ENCODE measurements at places on chromosomes 5 and 9.
A peak's percentile ranks its signal among the peaks of the same experiment; 100 is the strongest.

DNA sequence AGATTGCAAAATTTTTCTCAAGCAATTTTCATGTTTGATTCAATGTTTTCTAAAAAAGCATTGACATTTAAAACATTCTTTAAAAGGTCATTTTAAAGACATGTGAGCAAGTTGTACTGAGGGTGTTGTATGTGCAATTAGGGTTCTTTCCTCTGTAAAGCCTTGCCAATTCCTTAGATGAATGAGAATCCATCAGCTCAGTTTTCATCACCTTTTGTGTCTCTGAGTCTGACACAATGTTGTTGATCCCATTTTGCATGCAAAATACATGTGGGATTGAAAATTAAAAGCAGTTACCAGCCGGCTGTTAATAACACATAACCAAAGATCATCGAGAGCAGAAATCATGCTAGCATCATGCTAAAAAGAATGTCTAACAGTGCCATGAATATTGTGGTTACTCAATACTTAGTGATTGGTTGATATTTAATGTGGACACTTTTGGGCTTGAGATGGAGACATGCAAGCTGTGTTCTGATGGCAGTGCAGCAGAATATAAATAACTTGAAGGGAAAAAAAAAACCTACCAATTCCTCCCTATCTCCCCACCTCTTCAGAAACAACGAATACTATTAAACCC, 57.7 kb downstream of the FGF10 start:
- no peak for DNase-seq

GRCh38 chr5:73471654-73472053, 23.1 kb upstream of the FOXD1 start:
- DNase-seq: no peak

GRCh38 chr5:68544091-68544647, 328.6 kb downstream of the PIK3R1 start:
- DNase-seq: no peak

DNA sequence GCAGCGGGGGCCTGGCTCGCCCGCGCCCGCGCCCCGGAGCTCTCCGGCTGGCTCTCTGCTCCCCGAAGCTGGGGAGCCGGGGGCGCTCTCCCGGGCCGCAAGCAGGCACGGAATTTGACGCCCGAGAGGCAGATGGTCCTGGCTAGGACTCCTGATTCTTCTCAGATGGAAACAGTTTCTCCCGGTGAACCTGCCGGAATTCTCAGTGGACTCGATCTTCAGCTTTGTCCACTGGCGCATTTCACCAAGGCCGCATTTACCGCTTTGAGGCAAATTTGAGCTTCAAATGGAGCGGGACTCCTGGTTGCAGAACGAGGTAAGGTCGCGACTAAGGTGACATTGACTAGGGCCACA, 305.7 kb upstream of the KCNN2 start:
- no peak for DNase-seq

- DNase-seq: no peak
Observed at GRCh38 chr9:130491830-130492482, 47.2 kb downstream of the ASS1 start.

DNA sequence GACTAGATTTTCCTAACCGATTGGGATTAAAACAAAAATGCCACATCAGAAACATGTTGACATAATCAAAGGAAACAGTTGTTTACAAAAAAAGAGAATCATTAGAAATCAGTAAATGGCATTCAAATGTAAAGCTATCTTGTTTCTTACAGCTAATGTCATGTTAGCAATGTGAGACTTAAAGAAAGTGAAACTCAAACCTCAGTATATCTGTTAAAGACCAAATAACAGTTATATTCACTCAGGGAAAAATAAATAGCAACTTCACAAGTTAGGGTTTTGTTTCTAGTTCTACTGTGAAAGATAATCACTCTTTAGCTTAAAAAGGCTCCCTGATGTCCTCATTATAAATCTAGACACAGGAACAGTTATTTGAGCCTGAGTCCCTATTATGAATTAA, 189.3 kb upstream of the EFNA5 start:
- no peak for DNase-seq

- DNase-seq: no peak
Observed at GRCh38 chr5:916441-917293, 24.0 kb downstream of the TRIP13 start.

GRCh38 chr5:133663397-133664054, 51.2 kb upstream of the FSTL4 start:
- no peak for DNase-seq

GRCh38 chr5:159854916-159855315, 61.4 kb upstream of the ADRA1B start:
- DNase-seq: no peak

- no peak for DNase-seq
Observed at GRCh38 chr5:11504065-11504885, 400.0 kb downstream of the CTNND2 start.

GRCh38 chr9:137068539-137069507, 1.5 kb downstream of the SAPCD2 start:
- DNase-seq: no peak

GRCh38 chr5:142654578-142655058, 31.3 kb downstream of the FGF1 start:
- no peak for DNase-seq

DNA sequence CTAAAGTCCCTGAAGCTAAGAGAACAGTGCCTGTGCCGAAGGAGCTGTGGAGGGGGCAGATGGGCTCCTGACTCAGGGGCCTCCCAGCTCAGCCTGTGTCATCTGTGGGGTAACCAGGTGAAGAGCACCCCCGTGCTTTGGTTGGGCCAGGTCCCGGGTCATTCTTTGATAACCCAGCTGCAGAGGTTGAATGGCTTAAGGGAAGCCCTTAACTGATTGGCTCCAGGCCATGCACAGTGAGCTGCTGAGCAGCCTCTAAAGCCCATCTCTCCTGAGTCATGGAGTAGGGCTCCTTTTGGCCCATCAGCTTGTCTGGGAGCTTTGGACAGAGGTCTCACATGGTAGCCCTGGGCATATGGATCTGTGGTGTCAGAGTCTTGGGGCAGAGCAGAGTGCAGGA, 28.7 kb downstream of the COL27A1 start:
- no peak for DNase-seq

DNA sequence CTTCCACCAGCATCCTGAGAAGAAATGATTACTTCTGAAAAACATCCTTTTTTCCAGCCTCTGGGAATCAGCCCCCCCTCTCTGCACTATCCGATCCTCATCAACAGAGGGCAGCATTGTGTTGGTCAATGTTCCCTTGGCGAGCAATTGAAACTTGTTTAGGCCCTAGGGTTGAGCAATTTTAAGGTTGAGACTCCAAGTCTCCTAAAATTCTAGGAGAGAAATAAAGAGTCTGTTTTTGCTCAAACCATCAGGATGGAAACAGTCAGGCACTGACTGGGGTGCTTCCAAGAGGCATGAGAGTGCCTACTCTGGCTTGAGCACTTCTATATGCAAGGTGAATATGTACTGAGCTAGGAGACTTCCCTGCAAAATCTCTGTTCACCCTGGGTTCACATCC, 12.4 kb upstream of the CYFIP2 start:
- no peak for DNase-seq

DNA sequence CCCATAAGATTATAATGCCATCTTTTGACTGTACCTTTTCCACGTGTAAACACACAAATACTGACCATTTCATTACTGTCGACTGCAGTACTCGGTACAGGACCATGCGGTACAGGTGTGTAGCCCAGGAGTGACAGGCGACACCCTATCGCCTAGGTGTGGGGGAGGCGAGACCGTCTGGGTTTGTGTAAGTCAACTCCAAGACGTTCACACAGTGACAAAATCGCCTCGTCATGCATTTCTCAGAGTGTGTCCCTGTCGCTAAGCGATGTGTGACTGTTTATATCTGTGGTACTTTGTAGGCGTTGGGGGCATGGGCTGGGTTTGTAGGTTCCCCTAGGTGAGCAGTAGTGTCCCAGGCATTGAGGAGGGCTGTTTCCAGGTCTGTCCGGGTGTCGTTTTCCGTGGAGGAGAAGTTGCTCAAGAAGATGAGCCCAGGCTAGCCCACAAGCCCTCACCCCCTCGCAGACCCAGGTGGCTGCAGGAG, 20.3 kb downstream of the NEK6 start:
- DNase-seq: no peak

- DNase-seq: no peak
Observed at GRCh38 chr9:70052768-70053167, 9.1 kb downstream of the MAMDC2 start.

DNA sequence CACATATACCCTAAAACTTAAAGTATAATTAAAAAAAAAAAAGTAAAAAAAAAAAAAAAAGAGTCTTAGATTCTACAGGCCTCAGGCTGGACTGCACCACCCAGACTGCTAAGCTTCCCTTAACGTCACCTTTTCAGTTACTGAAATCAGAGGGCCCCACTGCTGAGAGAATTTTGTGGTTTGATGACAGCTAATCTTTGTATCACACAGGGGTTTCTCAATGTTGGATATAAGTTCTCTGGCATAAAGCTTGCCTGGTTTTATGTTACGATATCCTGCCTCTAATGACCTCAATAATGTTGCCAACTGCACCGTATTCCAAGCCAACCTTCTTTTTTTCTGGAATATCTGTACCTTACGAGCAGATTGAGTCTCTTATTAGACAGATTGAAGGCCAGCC, 43.1 kb upstream of the C6 start:
- no peak for DNase-seq

- no peak for DNase-seq
Observed at GRCh38 chr5:40569546-40570270, 110.0 kb upstream of the PTGER4 start.

- DNase-seq: no peak
Observed at GRCh38 chr9:37414503-37414943, 8.0 kb upstream of the GRHPR start.

DNA sequence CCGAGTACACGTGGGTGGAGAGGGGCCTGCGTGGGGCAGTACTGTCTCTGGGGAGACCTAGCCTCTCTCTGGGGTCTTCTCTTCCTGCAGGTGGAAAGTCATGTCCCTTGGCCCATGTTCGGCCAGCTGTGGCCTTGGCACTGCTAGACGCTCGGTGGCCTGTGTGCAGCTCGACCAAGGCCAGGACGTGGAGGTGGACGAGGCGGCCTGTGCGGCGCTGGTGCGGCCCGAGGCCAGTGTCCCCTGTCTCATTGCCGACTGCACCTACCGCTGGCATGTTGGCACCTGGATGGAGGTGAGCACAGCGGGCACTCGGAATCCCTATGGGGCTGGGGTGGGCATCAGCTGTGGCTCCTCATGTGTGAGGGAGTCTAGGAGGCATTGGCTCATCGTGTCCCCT, 5.5 kb upstream of the CACFD1 start:
- DNase-seq: no peak

- no peak for DNase-seq
Observed at GRCh38 chr9:98328770-98329169, 73.3 kb upstream of the TBC1D2 start.

DNA sequence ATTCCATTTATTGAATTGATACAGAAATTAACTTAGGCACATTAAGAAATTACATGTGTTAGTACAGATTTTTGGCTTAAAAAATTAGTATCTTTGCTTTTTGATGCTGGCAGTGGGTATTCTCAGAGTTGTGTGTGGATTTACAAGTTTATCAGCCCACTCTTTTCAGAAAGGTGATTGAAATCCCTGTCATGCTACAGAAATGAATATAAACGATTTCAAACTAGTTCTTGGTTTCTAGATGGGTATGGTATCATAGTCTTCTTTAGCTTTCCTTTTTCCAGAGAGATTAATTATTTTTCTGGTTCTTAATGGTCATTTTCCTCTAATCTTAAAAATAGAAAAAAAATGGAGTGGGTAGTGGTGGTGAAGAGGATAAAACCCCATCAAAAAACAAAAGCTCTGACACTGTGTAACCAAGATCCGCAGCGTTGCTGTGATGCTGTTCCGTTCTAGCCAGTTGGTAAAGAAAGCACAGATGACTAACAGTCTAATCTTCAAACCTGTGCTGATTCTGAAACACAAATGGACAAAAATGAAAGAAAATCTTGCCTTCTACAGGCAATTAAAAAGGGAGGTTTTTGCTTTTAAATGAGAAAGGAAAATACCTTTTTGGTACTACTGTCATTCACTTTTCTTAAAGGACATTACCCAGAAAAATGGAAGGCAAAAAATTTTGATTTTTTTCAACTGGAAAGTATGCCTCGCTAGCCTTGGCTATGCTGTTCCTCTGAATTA, 5.2 kb downstream of the LRRTM2 start:
- peak; percentile 46 for DNase-seq

- no peak for DNase-seq
Observed at GRCh38 chr5:108788142-108788541, 40.4 kb downstream of the FER start.

GRCh38 chr9:37215381-37215780, 95.0 kb downstream of the ZCCHC7 start:
- no peak for DNase-seq

- no peak for DNase-seq
Observed at GRCh38 chr5:76838481-76839261, 11.1 kb upstream of the S100Z start.

- DNase-seq: no peak
Observed at GRCh38 chr9:11142965-11143738, 530.4 kb upstream of the PTPRD start.

DNA sequence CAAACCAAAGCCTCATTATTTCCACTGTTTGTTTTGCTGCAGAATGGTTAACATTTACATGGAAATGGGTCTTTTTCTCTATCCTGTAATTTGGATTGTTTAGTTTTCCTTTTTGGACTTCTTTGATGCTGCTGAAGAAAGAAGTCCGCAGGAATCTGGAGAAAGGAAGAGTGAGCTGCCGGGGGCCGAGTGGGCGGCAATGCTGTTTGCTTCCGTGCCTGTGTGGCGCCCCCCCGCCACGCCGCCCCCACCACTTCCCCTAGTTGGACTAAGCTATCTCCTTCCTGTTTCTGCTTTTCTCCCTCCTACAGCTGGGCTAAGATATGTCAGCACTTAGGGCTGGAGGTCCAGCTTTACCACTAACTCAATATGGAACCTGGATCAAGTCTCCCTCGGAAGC, 39.7 kb downstream of the ACTL7B start:
- DNase-seq: no peak

GRCh38 chr9:119968836-119969707, 599.8 kb upstream of the BRINP1 start:
- peak; percentile 59 for DNase-seq

- DNase-seq: no peak
Observed at GRCh38 chr5:77224672-77225355, 14.3 kb downstream of the PDE8B start.

DNA sequence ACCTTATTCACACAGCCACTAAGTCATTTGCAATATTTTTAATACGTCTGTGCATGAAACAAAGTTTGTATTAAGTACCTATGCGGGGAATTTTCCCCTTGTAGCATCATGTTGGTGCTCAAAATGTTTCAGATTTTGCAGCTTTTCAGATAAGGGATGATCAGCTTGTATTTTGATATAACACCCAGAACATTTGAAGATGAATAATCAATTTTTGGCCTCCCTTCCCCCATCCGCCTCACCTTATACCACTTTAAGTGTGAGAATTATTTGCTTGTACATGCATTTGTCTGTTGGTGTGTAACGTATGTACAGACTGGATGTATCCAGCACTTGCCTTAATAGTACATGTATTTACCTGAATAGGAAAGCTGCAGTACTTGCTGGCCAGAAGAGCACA, 1.7 kb downstream of the JAK2 start:
- DNase-seq: no peak

- DNase-seq: no peak
Observed at GRCh38 chr9:133786371-133786753, 48.2 kb upstream of the SARDH start.

GRCh38 chr5:25006734-25007133, 362.0 kb upstream of the CDH10 start:
- no peak for DNase-seq

- DNase-seq: no peak
Observed at GRCh38 chr9:128906741-128907140, 14.0 kb upstream of the PHYHD1 start.

GRCh38 chr5:133665571-133665970, 53.2 kb upstream of the FSTL4 start:
- DNase-seq: no peak

All from activated CD4-positive, alpha-beta T cell treated with anti-CD3 and anti-CD28 coated beads, Interleukin-10, Interleukin-2, amounts not matched to agents 100 ng/mL and 50 ng/mL, durations not matched to agents 16 hours and 8 hours (primary cell).